Psoas muscle (tissue), 8 donors: ENCODE measurements at places on chromosomes 13 and 19. TPM values are rescaled to one million over a fixed set of nuclear protein-coding genes. Genes with fewer than 3 reads are reported as not detected.
A peak's percentile ranks its signal among the peaks of the same experiment; 100 is the strongest.

- DNase-seq: no peak
These were observed 75.9 kb downstream of the ESD start for GRCh38 chr13:46721054-46721453.

PROZ gene
- not detected for polyA plus RNA-seq

GRCh38 chr13:105048677-105049076 is 1486.8 kb downstream of the EFNB2 start:
- DNase-seq: no peak

GRCh38 chr19:39052243-39052746 is 19.9 kb upstream of the FBXO27 start:
- DNase-seq: peak; percentile 58

GRCh38 chr19:23992348-23992747 is 77.7 kb downstream of the ZNF726 start:
- DNase-seq: no peak

DNA sequence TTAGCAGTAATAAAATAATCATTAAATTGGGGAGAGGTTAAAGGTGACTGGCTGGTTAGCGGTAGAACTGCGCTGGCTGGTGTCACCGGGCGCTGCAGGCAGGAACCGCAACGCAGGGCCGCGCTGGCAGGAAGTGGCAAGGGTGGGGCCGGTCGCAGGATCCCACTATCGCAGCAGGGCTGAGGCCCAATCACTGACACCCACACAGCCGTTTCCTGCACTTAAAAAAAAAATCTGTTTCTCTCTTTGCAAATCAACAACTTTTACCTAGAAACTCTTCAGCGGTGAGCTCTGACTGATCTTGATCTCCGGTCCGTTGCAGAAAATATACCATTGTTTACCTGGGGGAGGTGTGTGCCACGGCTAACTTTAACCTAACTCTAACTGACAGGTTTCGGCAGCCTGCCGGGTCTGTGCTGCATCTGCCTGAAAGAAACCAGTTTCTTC is 46.9 kb downstream of the KLF2 start:
- peak; percentile 54 for DNase-seq

DNA sequence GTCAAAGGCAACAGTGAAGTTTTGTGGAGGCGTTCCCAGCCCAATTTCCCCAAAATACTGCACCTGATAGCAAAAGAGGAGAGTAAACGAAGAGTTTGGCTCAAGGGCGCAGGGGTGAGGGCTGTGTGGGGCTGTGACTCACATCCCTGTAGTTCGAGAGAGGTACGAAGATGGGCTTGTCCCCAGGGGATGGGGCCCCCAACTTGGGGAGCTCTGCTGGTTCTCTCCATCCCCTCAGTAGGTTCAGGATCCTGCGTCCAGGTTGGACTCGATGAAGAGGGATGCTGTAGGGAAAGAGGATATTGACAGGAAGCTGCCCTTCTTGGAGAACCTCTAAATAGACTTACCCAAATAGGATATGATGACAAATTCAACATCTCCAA is 3.4 kb downstream of the NAPSA start:
- no peak for DNase-seq

LINGO3 gene
- not detected for polyA plus RNA-seq

GRCh38 chr19:18152442-18152816 is 534 bp upstream of the PIK3R2 start:
- peak; percentile 97 for DNase-seq

GRCh38 chr13:48511621-48512230 is 21.2 kb downstream of the RCBTB2 start:
- DNase-seq: peak; percentile 73

DNA sequence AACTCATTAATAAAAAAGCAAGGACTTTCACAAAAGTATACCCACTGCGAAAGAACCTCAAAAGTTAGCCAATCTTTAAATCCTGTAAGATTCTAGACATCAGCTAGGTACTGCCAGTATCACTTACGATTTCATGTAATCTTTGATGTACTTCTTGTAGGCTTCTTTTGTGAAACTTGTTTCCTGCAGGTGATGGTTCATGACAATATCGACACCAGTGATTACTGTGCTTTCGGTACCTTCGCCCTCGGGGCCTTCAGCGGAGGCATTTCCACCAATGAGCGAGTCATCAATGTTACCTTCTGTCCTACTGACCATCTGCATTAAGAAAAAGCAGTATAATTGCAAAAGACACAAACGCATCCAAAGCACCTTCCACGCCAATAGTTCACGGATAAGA is 1.1 kb downstream of the TPT1 start:
- DNase-seq: no peak

- DNase-seq: no peak
These were observed 64.3 kb downstream of the RASL11A start for GRCh38 chr13:27334774-27335435.

DNA sequence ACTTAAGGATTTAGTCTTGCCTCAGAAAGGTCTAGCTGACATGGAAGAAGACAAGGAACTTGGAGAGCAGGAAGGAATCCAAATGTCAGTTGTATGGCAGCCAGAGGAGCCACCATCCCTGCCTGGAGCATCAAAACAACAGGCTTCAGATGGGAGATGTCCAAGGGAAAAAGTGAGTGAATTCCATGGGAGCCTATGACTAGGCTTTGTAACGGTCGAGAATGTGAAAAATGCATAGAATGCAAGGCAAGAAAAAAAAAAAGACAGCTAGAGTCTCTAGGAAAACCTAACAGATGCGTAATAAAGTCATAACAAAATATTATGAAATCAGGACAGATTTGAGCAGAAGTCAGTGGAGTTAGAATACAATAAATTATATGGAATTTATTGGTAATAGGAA is 183.7 kb upstream of the LSM14A start:
- DNase-seq: no peak

GRCh38 chr19:37304190-37304883 is 66.6 kb upstream of the ZNF527 start:
- peak; percentile 49 for DNase-seq

DNA sequence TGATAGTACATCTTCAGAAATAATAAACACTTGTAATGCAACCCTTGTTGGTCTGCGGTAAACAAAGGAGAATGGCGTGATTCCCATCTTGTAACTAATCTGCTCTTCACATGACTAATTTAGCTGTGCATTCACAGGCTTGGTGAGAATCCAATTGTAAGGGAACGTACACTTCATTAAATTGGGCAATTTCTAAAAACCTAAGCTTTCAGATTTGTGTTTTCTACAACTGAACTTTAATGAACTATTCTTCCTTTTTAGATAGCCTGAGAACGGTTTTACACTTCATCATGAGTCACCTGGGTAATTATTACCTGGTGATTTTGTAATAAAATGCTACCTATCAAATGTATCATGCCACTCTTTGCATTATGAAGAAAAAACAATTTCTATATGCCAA is 306.9 kb downstream of the KLF5 start:
- DNase-seq: no peak

DNA sequence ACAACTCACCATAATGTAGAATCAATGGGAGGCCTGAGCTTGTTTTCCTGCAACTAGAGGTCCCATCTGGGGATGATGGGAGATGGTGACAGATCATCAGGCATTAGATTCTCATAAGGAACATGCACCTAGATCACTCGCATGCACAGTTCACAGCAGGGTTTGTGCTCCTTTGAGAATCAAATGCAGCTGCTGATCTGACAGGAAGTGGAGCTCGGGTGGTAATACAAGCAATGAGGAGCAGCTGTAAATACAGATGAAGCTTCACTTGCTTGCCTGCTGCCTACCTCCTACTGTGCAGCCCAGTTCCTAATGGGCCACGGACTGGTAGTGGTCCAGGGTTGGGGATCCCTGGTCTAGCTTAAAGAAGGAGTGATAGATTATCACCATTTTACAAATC is 33.0 kb downstream of the KPNA3 start:
- no peak for DNase-seq

DNA sequence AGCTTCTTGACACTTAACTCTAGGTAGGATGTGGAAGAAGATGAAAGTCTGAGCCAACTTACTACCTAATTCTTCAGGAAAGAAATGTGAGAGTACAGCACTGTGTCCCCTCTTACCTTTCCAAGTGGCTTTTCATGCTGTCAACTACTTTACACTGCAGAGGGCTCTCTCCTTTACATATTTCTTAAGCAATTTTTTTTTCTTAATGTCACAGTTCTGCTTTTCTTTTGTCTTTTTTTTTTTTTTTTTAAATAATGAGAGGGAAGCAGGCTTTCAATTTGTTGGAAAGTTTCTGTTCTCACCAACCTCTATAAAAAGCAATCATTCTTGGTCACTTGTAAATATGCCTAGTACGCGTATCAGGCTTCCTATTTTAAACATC is 212.7 kb upstream of the MIR17HG start:
- no peak for DNase-seq

RXFP2 gene
- polyA plus RNA-seq: 1.2 TPM

DNA sequence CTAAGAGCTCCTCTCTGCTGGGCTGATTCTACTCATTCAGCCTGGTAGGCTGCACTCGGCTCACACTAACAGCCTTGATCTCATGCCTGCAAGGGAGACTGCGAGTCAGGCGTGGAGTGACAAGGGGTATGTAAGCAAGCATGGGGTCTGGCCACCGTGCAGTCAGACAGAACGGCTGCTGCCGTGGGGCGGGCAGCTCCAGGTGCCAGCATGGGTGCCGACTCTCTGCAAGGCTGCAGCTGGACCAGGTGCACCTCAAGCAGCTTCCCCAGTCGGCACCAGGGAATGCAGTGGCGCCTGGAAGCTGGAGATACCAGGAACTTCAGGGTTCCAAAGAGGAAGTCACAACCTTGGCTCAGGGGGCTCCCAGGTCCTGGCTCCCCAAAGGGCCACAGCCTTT is 892.3 kb downstream of the OLFM4 start:
- peak; percentile 7 for DNase-seq

- peak; percentile 86 for DNase-seq
These were observed 105.2 kb downstream of the COL4A2 start for GRCh38 chr13:110412132-110412914.

ATP1A3 gene
- polyA plus RNA-seq: 0.12 TPM

PLPPR3 gene
- polyA plus RNA-seq: not detected

DNA sequence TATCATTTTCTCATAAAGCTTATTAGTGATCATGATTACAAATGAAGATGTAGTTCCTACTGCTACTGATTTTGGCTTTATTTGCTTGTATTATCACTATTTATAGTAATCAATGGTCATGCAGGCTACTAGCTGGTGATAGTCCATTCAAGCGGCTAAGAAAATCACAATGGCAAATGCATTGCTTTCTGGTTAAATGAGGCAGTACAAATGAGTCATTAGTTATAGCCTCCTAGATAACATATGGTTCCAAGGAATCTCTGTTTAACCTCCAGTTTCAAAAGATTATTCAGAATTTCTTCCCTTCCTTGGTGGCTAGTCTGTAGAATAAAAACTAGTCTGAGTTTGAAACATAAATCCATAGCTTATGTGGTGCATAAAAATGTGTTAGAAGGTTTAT is 141.3 kb upstream of the HTR2A start:
- no peak for DNase-seq

DNA sequence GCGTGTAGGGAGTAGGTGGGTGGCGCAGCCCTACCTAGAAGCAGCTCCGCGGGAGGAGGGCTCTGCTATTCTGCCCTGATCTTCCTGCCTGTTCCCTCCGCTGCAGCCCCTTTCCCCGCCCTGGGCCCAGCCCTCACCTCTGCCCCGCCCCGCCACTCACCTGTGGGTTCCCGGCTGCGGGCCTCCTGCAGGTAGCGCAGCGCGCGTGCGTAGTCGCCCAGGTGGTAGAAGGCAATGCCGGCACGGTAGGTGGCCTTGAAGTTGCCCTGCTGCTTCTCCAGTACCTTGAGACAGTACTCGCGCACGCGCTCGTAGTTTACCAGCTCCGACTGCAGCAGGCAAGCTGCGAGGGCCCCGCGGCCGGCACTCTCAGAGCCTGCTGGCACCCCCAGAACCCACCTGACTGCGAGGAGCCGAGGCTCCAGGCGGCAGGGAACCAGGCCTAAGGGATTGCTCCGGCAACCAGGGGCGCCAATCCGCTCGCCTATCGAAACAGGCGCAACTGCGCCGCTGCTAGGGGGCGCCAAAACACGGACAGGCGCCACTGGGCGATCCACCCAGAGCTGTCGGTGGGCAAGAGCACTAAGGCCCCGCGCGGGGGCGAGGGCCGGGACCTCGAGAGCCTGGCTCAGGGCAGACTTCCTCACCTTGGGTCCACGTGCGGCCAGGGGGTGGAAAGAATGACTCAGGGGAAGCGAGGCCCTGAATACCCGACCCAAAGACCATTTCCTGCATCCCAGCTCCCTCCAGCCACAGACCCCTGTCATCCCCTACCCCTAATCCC is 965 bp downstream of the TTC9B start:
- peak; percentile 41 for DNase-seq

GRCh38 chr19:29172302-29172701 is 40.6 kb downstream of the UQCRFS1 start:
- no peak for DNase-seq

DNA sequence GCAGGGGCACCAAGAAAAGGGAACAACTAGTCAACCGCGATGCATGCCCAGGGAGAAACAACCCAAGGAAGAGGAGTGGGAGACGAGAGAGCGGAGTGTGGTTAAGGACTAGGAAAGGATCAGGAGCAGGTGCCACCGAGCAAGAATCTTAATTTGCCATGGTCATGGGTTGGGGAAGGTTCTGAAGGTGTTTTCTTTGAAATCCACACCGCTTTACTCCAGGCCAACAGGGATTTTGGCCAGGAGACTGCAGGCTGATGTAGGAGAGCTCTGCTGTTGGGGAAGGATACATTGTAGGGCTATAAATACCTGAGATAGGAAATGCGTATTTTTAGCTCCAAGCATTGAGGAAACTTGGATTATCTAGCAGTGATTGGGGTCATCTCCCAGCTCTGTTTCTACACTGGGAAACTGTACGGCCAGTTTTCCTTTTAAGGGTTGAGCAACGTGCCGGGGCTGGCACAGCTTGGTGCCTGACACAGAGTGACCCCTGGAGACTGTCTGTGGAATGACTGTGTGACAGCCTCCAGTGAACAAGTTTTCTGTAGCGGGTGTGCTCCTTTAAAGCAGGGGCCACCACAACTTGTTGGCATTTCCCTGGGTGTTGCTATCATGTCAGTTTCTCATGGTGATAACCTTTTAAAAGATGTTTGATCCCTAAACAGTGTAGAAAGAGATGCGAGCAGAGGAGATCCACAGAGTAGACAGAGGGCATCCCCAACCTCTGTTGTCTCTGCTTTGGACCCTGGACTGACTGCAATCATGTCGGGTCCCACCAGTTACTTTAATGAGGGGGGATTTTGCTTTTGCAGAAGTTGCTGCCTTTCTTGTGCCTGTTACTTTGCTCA is 34.3 kb downstream of the ZNF536 start:
- no peak for DNase-seq

DNA sequence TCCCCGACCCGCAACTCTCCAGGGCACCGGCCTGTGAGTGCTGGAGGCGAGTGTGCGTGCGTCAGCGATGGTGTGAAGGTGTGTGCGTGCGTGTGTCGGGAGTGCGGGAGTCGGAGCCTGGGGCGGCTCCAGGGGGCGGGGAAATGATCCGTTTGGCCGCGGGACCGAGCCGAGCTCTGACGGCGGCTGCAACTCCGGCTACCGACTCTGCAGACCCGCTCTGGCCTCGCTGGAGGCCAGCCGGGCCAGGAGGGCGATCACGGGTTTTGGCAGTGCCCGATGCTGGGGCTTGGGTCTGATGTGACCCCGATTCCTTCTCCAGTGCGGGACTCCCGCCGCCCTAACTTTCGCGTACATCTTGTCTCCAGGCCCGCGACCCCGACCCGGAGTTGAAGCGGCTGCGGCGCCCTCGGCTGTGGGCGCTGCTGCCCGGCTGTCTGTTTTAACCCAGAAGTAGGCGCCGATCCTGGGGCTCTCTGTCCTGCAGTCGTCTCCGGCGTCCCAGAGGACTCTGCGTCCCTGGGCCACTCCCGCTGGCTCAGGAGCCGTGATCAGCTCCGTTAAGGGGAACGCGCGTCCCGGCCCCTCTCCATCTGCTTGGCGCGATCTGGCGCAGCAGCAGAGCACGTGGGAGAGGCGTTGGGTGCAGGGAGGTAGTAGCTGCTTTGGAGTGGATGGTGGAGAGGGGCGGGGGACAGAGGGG is 1.2 kb downstream of the CHST8 start:
- no peak for DNase-seq

CYP4F2 gene
- not detected for polyA plus RNA-seq
